Activated CD4-positive, alpha-beta memory T cell treated with anti-CD3 and anti-CD28 coated beads for 36 hours (primary cell): ENCODE measurements at places on chromosomes 3 and 15. TPM values are rescaled to one million over a fixed set of nuclear protein-coding genes. Genes with fewer than 3 reads are reported as not detected.

GRCh38 chr15:57229051-57229450 is 147.3 kb upstream of the CGNL1 start:
- peaks cover 12% of the 10 kb centered on the region for H3K4me1 ChIP-seq
- H3K36me3 ChIP-seq: peaks cover 10% of the 10 kb centered on the region
- no peak overlapping the region for H3K27ac ChIP-seq
- no peak overlapping the region for H3K4me3 ChIP-seq
- DNase-seq: no peak
- no peaks in the 10 kb centered on the region for H3K27me3 ChIP-seq

DNA sequence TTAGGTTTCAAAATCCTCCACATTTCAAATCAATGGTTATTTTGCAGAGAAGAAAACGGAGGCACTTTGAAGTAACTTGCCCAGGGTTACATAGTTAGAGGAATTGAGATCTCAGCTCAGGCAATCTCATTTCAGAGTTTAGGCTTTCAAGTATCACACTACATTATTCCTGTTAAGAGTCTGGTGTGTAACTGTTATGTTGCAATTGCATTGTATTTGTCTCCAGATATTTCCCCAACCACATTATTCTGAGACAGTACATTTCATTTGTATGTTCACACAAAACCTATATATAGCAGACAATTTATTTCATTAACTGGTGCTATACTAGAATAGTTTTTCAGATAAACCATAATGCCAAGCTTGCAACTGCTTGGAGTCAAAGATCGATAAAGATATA is 154.2 kb upstream of the TSPAN3 start:
- peaks cover 7% of the 10 kb centered on the region for H3K4me1 ChIP-seq
- H3K27me3 ChIP-seq: no peaks in the 10 kb centered on the region
- DNase-seq: no peak
- H3K4me3 ChIP-seq: no peak overlapping the region
- H3K27ac ChIP-seq: no peak overlapping the region

GRCh38 chr3:107822308-107822707 is 268.5 kb downstream of the CD47 start:
- H3K36me3 ChIP-seq: no peaks in the 10 kb centered on the region
- no peak overlapping the region for H3K4me3 ChIP-seq
- H3K4me1 ChIP-seq: no peaks in the 10 kb centered on the region
- no peak for DNase-seq
- H3K27me3 ChIP-seq: peaks cover 9% of the 10 kb centered on the region

- no peak overlapping the region for H3K4me3 ChIP-seq
- peaks cover 4% of the 10 kb centered on the region for H3K36me3 ChIP-seq
- DNase-seq: no peak
- H3K27ac ChIP-seq: no peak overlapping the region
- no peaks in the 10 kb centered on the region for H3K27me3 ChIP-seq
- no peaks in the 10 kb centered on the region for H3K4me1 ChIP-seq
Measured at GRCh38 chr15:63306492-63307073, 29.2 kb downstream of the APH1B start.

DNA sequence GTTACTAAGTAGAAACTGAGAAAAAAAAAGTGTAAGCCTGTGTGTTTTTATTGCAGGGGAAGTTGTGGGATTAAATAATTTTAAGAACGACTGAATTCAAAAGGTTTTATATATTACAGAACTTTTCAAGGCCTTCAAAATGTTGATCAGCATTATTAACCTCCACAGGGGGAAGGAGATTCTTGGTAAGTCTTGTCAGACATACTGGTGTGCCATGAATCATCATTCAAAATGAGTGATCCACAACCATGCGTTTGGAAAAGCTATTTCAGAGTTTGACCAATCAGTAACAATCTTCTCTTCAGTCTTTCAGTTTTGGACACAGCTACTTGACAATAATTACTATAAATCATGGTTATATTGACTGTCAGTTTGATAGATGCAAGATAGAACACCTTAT is 70.2 kb downstream of the ADAMTS9 start:
- H3K36me3 ChIP-seq: no peaks in the 10 kb centered on the region
- no peaks in the 10 kb centered on the region for H3K4me1 ChIP-seq
- no peak overlapping the region for H3K4me3 ChIP-seq
- H3K27me3 ChIP-seq: no peaks in the 10 kb centered on the region

DNA sequence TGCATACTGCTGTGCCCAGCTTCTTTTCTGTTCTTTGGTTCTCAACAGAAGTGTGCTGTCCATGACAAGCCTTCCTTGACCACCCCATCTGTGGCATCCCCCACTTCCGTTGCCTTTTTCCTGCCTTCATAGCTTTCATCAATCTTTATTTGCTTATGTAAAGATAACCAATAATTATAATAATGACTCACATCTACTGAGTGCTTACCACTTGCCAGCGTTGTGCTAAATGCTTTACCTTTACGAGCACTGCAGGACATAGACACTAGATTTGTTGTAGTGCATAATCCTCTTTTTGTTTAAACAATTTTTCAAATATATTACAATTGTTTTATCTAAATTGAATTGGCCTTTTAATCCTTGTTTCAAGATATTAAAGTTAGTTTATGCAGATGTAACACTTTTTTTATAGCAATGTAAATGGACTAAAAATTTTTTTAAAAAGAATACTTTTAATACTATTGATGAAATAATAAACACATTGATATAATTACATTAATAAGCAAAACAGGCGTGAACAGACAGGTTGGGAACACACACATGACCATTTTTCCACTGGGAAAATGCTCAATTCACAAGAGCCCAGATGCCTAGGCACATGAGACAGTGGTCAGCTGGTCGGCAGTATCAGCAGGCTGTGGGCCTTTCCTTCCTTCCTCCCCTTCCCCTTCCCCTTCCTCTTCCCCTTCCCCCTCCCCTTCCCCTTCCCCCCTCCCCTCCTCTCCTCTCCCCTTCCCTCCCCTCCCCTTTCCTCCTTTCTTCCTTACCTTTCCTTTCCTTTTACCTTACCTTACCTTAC is 42.5 kb downstream of the TRAK1 start:
- H3K27ac ChIP-seq: no peak overlapping the region
- H3K27me3 ChIP-seq: no peaks in the 10 kb centered on the region
- peaks cover 5% of the 10 kb centered on the region for H3K36me3 ChIP-seq
- H3K4me1 ChIP-seq: no peaks in the 10 kb centered on the region
- DNase-seq: no peak

GRCh38 chr3:78565712-78566111 is 1202.1 kb downstream of the ROBO1 start:
- no peaks in the 10 kb centered on the region for H3K27me3 ChIP-seq
- H3K4me3 ChIP-seq: no peak overlapping the region
- no peak for DNase-seq

DNA sequence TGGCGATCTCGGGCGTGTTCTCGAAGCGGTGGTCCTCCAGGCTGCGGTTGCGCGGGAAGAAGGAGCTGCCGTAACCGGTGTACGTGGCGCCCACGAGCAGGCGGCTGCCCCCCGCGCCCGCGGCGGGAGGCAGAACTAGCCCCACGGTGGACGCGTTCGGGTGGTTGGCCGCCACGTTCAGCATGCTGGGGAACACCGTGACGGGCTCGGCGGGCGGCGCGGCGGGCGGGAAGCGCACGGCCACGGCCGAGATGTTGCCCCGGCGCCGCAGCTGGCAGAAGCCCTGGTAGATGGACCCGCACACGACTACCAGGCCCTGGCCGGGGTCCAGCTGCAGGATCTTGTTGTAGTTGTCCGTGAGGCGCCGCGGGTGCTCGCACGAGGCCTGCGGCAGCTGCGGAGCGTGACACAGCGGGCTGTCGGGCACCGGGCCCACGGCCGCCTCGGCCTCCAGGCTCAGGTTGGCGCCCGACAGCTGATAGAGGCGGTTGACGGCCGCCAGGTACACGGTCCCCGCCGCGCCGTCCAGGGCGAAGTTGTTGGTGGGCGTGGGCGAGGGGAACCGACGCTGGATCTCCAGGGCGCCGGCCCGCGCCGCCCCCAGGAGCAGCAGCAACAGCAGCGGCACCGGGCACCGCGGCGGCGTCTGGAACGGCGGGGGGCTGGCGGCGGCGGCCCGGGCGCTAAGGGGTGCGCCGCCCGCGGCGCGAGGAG is 397 bp downstream of the PLXND1 start:
- peak; percentile 22 for DNase-seq
- no peak overlapping the region for H3K27ac ChIP-seq
- peaks cover 14% of the 10 kb centered on the region for H3K27me3 ChIP-seq

GRCh38 chr3:58560771-58561311 is 16.4 kb downstream of the FAM107A start:
- H3K27ac ChIP-seq: no peak overlapping the region
- no peaks in the 10 kb centered on the region for H3K4me1 ChIP-seq
- DNase-seq: no peak
- no peaks in the 10 kb centered on the region for H3K36me3 ChIP-seq
- H3K4me3 ChIP-seq: no peak overlapping the region
- no peaks in the 10 kb centered on the region for H3K27me3 ChIP-seq

GRCh38 chr15:68158046-68158628 is 47.0 kb downstream of the CALML4 start:
- H3K4me1 ChIP-seq: no peaks in the 10 kb centered on the region
- H3K27ac ChIP-seq: no peak overlapping the region
- no peak for DNase-seq
- peaks cover 35% of the 10 kb centered on the region for H3K36me3 ChIP-seq

GRCh38 chr3:59499000-59499399 is 449.2 kb upstream of the CFAP20DC start:
- H3K27me3 ChIP-seq: no peaks in the 10 kb centered on the region
- no peak for DNase-seq
- H3K4me3 ChIP-seq: no peak overlapping the region
- peaks cover 8% of the 10 kb centered on the region for H3K4me1 ChIP-seq
- no peaks in the 10 kb centered on the region for H3K36me3 ChIP-seq

DNA sequence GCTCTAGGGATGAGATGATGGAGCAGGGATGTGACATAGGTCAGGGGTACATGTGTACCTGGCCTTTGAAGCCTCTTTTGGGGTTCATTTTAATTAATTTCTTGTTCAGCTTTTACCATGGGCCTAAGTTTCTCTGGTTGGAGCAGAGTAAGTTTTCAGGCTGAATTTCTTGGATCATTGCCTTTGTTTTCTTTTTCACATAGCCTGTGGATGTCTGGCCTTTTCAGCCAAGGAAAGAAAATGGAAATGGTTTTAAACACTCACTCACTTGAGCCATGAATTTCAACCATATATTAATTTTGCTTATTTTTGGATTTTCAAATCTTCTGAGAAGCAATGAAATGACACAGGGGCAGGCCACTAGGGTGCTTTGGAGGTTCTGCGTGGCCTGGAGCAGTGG is 30.2 kb downstream of the CACNA1D start:
- H3K27ac ChIP-seq: no peak overlapping the region
- peaks cover 3% of the 10 kb centered on the region for H3K27me3 ChIP-seq
- H3K4me1 ChIP-seq: no peaks in the 10 kb centered on the region
- H3K36me3 ChIP-seq: no peaks in the 10 kb centered on the region

GRCh38 chr15:90212221-90213098 is 11.3 kb downstream of the SEMA4B start:
- H3K4me1 ChIP-seq: peaks cover 34% of the 10 kb centered on the region
- H3K27me3 ChIP-seq: no peaks in the 10 kb centered on the region
- no peak overlapping the region for H3K4me3 ChIP-seq
- DNase-seq: no peak
- peaks cover 2% of the 10 kb centered on the region for H3K36me3 ChIP-seq

DNA sequence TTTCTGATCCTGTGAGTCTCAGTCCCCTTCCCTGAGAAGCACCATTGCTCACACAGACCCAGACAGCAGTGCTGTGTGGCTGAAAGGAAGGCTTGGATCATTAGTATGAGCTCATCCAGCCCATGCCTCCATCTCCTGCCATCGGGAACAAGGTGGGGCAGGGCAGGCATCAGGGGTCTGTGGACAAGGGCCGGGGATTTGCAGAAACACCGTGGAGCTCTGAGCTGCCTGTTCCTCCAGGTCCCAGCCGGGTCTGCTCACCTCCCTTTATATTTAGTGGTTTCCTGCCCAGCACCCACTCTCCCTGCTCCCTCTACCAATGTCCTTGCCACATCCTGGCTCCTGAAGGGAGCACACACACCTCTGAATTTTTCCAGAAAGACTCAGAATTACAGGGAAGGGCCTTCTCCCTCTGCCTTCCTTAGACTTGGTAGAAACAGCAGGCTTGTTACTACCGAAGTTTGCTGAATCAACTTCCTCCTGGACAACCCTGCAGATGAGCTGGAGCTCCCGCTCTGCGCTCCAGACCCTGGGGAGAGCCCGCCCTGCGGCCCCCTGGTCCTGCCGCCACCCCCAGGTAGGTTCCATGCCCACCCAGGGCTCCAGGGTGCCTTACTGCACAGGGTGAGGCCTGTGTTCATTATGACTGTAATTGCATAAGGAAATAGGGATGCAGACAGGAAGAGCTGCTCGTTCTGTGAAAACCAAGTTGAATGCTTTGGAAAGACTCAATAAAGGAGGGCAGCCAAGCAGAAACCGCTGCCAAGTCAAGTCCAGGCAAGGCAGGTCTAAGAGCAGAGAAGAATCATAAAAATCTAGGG is 128.1 kb downstream of the NSMCE3 start:
- peaks cover 43% of the 10 kb centered on the region for H3K27me3 ChIP-seq
- no peak for DNase-seq
- no peak overlapping the region for H3K4me3 ChIP-seq
- no peak overlapping the region for H3K27ac ChIP-seq
- no peaks in the 10 kb centered on the region for H3K36me3 ChIP-seq

DNA sequence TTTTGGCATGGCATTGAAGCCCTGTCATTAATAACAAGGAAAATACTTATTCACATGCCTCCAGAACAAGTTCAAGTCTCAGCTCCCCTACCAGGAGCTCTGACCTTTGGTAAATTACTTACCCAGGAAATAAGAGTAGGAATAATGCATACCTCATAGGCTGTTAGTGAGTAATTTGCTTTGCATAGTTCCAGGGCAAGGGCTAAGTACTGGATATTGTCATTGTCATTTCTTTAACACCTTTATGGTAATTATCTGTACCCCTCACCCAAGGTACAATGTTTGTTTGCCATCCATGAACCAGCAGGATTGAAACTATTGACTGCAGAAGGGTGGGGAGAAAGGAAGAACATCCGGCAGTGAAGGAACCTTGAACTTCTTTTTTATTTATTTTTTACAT is 148.5 kb downstream of the SOX2 start:
- DNase-seq: no peak
- no peak overlapping the region for H3K4me3 ChIP-seq
- no peaks in the 10 kb centered on the region for H3K27me3 ChIP-seq
- no peaks in the 10 kb centered on the region for H3K36me3 ChIP-seq

- H3K4me3 ChIP-seq: no peak overlapping the region
- H3K27me3 ChIP-seq: no peaks in the 10 kb centered on the region
- H3K4me1 ChIP-seq: no peaks in the 10 kb centered on the region
- no peaks in the 10 kb centered on the region for H3K36me3 ChIP-seq
- no peak overlapping the region for H3K27ac ChIP-seq
- DNase-seq: no peak
Measured at GRCh38 chr3:123054109-123054778, 12.6 kb upstream of the PDIA5 start.

- H3K27me3 ChIP-seq: peaks cover 27% of the 10 kb centered on the region
- H3K4me3 ChIP-seq: peak overlapping the region; percentile 79
- peak; percentile 21 for DNase-seq
- H3K36me3 ChIP-seq: no peaks in the 10 kb centered on the region
- H3K4me1 ChIP-seq: peaks cover 15% of the 10 kb centered on the region
Measured at GRCh38 chr3:155745795-155746550, 1.1 kb upstream of the PLCH1 start.

GRCh38 chr3:183548262-183548769 is 7.2 kb downstream of the KLHL6 start:
- DNase-seq: no peak
- H3K36me3 ChIP-seq: peaks cover 27% of the 10 kb centered on the region
- H3K4me1 ChIP-seq: peaks cover 72% of the 10 kb centered on the region

GABRR3 gene
- not detected for total RNA-seq

SEMA3B gene
- total RNA-seq: 0.86 TPM

KLHL6 gene
- 63.5 TPM for total RNA-seq

COX5A gene
- 322 TPM for total RNA-seq

GPR15 gene
- total RNA-seq: 2.8 TPM

FEZF2 gene
- total RNA-seq: not detected

NRROS gene
- total RNA-seq: 24.5 TPM

MED12L gene
- 1.5 TPM for total RNA-seq

GOLGA8N gene
- 1.0 TPM for total RNA-seq

SLC22A13 gene
- not detected for total RNA-seq

ZNF280D gene
- 18.0 TPM for total RNA-seq

POTEB gene
- total RNA-seq: not detected

AMIGO3 gene
- not detected for total RNA-seq
